GM19239 (cell line): ENCODE measurements at places on chromosomes 11 and 22.

DNA sequence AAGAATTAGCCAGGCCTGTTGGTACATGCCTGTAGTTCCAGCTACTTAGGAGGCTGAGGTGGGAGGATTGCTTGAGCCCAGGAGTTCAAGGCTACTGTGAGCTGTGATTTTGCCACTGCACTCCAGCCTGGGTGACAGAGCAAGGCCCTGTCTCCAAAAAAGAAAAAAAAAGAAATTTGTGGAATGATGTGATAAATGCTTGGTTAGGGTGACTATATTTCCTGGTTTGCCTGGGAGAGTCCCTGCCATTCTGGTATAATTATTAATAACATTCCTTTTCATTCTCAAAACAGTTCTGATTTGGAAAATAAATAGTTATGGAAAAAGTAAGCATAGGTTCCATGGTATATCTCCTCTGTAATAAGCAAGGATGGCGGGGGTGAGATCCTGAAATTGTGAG, 74.8 kb downstream of the SWAP70 start:
- no peak for DNase-seq

DNA sequence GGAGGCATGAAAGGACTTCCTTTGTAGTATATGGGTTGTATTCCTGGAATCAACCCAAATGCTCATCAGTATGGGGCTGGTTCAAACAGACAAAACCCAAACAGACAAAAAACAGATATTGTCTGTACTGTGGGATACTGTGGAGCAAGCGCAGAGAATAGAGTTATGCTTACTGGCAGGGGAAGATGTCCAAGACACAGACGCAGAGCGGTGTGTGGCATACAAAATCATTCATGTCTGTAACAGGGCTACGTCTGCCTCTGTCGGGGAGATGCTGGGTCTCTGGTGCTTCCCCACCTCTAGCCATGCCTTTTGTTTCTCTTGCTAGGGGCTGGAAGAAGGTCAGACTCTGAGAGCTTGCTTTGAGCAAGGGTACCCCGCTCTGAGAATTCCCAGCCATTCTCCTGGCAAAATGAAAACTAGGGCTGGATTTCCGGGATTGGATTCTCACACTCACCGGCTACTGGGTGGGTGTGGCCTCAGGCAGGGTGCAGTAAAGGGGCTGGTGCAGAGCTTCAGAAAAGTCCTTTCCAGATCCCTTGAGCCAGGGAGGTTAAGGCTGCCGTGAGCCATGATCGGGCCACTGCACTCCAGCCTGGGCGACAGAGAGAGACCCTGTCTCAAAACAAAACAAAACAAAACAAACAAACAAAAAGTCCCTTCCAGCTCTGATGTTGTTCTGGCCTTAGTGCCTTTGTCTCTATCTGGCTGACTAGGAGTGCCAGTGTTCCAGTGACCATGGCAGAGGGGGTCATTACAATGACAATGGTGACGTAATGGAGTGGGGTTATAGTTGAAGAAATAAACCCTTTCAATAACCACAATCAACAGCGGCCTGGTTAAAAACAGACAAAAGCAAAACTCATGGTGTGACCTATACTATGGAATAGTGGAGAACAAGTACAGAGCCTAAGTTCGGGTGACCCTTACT, 2.9 kb upstream of the ABCC8 start:
- no peak for DNase-seq

- no peak for DNase-seq
Measured at GRCh38 chr22:34036931-34037330, 116.7 kb upstream of the LARGE1 start.

DNA sequence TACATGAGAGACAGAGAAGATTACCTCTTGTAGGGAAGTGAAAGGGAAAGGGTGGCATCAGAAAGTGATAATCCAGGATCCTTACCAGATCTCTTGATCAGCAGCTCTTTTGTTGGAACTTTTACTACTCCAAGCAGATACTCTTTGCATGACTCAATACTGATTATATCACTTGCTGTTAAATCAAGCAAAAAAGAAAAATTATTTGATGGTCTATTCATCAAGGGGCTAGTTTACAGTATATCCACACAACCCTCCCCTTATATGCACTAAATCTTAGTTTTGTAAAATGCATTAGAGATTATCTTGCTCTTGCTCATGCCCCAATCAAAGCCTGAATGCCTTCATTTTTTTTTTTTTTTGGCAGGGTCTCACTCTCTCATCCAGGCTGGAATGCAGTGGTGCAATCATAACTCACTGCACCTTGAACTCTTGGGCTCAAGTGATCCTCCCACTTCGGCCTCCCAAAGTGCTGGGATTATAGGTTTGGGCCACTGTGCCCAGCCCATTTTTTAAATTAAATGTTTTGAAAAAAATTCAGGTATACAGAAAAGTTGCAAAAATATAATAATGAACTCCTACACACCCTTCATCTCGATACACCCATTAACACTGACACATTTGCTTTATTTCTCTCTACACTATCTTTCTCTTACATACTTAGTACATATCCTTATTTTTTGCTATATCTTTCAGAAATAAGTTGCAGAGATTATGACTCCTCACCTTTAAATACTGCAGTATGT, 76.1 kb upstream of the UCP3 start:
- no peak for DNase-seq

GRCh38 chr11:12087075-12088004, 23.1 kb upstream of the MICAL2 start:
- DNase-seq, result no peak

DNA sequence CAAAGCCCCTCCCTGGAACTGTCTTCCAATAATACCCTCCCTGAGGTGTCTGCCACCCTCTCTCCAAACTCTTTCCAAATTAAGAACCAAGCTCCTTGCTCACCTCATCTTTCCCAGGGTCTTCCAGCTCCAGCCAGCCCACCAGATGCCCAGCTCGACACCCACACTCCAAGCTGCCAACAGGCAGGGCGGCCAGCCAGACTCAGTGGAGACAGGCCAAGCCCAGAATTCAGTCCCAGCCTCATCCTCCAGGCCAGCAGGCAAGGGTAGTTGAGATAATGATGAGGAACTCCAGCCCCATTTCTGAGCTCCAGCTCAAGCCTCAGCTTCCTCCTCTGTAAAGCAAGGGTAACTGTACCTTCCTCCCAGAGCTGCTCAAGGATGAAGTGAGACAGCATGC, 132.9 kb downstream of the CHST1 start:
- no peak for DNase-seq

DNA sequence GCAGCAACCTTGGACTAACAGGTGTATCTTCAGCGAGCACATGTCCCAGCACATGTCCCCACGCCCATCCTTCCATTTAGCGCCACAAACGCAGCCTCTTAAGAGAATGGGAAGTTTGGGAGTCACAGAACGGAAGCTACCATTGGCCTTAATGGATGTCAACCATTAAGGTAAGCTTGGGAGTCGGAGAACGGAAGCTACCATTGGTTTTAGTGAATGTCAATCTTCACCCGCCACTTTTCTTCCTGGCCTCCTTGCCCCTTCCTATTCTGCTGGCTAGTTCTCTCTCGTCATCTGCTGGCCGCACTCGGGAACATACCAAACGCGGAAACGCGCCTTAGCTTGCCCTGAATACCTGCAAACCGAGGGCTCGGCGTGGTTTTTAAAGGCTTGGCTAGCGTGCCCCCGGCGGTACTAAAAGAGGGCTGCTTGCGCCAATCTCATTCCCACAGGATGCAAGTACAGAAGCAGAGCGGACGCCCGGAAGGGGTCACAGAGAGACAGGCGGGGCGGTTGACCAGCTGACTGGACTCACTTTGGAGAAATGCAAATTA, 24.3 kb downstream of the GLYATL1 start:
- no peak for DNase-seq
